Omental fat pad (tissue), 4 donors: ENCODE measurements at places on chromosomes 12 and 14. TPM values are rescaled to one million over a fixed set of nuclear protein-coding genes. Genes with fewer than 3 reads are reported as not detected.

DNA sequence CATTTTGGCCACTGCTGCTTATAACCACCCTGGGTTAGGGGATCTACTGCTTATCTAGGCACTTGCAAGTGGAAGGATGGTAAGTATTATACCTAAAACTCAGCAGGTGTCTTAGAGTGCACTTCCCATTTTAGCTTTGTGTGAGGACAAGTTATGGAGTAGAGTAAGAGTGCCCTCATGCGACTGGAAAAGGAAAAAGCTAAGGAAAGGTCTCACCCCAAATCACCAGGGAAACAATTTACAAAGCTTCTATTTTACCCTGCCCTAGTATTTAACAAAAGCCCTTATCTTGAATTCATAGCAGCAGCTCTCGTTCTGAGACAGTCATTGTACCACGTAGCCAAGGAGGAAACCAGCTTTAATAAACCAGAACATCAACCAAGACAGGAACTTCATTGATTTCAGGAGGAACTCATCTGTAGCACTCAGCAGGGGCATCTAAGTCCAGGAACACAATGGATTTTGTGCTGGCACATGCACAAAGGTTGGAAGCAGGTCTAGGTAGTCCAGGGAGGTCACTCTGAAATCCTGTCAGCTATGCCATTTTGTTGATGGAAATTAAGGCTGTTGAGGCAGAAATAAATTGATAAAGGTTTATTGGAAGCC lies 2.9 kb downstream of the RDH12 start:
- DNase-seq, result no peak

DNA sequence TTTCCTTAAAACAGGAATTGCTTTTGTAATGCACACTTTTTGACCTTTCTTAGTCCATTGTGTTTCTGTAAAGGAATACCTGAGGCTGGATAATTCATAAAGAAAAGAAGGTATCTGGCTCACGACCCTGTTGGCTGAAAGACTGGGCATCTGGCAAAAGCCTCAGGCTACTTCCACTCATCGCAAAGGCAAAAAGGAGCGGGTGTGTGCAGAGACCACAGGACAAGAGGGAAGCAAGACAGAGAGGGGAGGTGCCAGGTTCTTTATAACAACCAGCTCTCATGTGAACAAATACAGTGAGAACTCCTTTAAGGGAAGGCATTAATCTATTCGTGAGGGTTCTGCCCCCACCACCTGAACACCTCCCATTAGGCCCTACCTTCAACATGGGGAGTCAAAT lies 182.1 kb downstream of the C12orf50 start:
- DNase-seq, result no peak

GRCh38 chr12:122081083-122081696 lies 2.6 kb downstream of the MLXIP start:
- DNase-seq, result no peak

DNA sequence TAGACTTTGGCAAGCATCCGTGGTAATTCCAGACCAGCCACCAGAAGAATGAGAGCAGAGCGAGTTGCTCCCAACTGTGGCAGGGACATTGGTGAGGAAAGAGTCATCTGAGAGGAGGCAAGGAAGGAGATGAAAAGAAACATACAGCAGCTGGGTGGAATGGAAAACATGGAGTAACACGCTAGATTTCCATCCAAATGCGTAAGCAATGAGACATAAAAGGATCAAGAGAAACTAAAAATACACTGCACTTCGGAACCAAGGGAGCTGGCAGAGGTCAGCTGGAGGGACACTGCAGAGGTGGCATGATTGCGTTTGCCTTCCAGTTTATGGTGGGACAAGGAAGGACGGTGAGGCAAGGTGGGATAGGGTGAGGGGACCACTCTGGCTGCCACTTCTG lies 82.9 kb downstream of the DDX51 start:
- no peak for DNase-seq

TRMT5 gene
- 9.0 TPM for total RNA-seq

NFATC4 gene
- 53.3 TPM for total RNA-seq

SYNDIG1L gene
- total RNA-seq, result 0.48 TPM

SLC25A21 gene
- 0.38 TPM for total RNA-seq

GZMB gene
- 2.2 TPM for total RNA-seq

ANO2 gene
- total RNA-seq, result 7.0 TPM

SLC17A8 gene
- total RNA-seq, result not detected

- DNase-seq, result no peak
Measured at GRCh38 chr12:16583969-16584745, 21.8 kb downstream of the LMO3 start.

CAPS2 gene
- 7.3 TPM for total RNA-seq

- DNase-seq, result no peak
Measured at GRCh38 chr12:129559776-129560175, 344.0 kb downstream of the TMEM132D start.

- no peak for DNase-seq
Measured at GRCh38 chr12:709455-710020, 42.8 kb upstream of the WNK1 start.

CABP1 gene
- total RNA-seq, result 2.8 TPM

GRCh38 chr12:77046468-77046867 lies 18.9 kb downstream of the E2F7 start:
- no peak for DNase-seq
